ENCODE measurements at places on chromosomes 6 and 20.

DNA sequence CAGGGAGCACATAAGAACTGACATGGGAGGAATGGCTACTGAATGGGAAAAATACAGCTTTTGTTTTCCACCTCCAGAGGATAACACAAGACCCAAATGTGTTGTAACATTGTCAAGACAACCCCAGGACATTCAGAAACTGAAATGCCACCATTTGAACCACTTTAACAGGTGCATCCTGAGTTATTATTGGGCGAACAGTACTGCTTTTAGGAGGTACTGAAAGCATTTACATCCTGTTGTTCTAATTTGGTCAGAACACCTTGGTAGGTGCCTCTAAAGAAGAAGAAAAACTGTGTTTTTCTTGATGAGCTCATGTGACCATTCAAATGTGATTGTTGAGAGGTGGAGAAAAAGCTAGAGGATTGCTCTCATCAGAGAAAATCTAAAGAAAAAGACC, 6.4 kb upstream of the TXNDC5 start:
- ATAC-seq, result no peak

GRCh38 chr6:166906376-166907044, 49.8 kb downstream of the RNASET2 start:
- no peak for ATAC-seq

DNA sequence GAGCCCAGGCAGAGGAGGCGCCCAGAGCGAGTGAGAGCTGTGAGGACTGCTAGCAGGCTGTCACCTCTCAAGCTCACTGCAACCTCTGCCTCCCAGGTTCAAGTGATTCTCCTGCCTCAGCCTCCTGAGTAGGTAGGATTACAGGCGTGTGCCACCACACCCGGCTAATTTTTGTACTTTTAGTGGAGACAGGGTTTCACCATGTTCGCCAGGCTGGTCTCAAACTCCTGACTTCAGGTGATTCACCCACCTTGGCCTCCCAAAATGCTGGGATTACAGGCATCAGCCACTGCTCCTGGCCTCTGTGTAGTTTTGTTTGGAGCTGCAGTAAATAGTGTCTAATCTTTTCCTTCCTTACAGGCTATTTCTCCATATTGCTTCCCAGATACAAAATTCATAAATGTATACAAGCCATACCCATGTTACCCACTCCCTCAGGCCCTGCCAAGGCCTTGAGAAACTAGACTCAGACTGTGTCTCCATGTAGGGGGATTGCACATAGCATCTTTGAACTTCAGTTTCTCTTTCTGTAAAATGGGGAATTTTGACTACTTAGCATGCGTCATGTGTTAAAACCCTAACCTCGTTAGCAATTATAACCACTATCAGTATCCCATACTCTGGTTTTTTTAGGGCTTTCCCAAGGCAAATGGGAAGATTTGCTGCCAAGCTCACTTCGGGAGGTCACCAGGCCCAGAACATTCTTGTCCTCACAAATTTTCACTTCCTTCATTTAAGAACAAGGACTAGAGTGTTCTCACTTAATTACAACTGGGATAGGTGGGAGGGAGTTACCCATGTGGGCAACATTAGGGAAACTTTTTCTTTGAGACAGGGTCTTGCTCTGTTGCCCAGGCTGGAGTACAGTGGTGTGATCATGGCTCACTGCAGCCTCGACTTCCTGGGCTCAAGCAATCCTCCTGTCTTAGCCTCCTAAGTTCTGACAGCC, 67.3 kb upstream of the DDR1 start:
- no peak for ATAC-seq

GRCh38 chr20:44956410-44956809, 3.8 kb downstream of the TOMM34 start:
- ATAC-seq, result no peak

DNA sequence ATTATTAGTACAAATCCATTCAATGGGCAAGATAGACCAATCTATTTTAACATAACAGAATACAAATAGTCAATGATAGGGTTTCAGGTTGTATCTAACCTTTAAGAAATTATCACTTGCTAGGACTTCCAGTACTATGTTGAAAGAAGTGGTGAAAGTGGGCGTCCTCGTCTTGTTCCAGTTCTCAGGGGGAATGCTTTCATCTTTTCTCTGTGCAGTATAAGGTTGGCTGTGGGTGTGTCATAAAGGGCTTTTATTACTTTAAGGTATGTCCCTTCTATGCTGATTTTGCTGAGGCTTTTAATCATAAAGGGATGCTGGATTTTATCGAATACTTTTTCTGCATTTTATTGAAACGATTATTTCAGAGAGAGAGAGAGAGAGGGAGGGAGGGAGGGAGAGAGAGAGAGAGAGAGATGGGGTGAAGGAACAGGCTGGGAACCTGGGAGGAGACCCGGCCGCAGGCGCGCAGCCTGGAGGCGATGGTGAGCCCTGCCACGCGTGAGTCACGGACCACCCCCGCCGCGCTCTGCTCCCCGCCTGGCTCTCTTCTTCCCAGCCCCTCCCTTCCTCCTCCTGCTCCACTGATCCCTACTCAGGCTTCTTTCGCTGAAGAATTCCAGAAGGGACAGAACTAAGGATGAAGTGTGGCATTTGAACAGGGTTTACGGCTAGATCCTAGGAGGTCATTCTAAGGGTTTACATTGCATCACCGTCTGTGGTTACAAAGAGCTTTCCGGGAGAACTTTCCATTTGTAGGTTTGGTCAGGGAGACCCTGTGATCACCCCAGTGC, 45.5 kb upstream of the HLA-E start:
- no peak for ATAC-seq

- ATAC-seq, result no peak
These were observed 2.8 kb upstream of the RNF24 start for GRCh38 chr20:4018023-4018748.

- no peak for ATAC-seq
These were observed 57.5 kb downstream of the RIN2 start for GRCh38 chr20:19815553-19815991.

Measured in motor neuron (in vitro differentiated cells).